Hematopoietic multipotent progenitor cell treated with erythropoietin and hydrocortisone succinate and interleukin-3 and kit ligand, for 4 days (in vitro differentiated cells): ENCODE measurements at places on chromosomes 16 and 17.

GRCh38 chr17:70190959-70191805 is 21.9 kb downstream of the KCNJ2 start:
- no peak for DNase-seq

DNA sequence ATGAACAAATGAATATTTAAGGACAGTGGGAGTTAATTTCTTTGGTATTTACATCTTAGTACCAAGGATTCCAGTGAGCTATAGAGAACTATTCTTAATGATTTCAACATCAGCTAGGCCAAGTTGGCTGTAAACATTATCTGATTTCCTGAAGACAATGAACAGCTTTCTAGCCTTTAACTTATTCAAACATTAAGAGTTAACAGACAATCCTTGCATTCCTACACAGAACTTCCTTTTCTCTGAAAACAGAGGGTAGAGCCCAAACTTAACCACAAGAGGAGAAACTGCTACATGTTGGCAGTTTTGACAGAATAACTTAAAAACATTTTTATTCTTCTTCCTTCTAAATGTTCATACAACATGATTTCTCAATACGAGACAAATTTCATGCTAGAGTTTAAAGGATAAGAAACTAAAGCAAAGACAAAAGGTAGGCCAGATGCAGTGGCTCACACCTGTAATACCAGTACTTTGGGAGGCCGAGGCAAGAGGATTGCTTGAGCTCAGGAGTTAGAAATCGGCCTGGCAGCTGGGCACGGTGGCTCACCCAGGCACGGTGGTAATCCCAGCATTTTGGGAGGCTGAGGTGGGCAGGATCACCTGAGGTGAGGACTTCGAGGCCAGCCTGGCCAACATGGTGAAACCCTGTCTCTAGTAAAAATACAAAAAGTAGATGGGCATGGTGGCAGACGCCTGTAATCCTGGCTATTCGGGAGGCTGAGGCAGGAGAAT is 4.4 kb downstream of the CRLF3 start:
- DNase-seq, result peak; percentile 77

- peak; percentile 0 for DNase-seq
These were observed 1025.1 kb upstream of the CDH8 start for GRCh38 chr16:63061319-63061718.

DNA sequence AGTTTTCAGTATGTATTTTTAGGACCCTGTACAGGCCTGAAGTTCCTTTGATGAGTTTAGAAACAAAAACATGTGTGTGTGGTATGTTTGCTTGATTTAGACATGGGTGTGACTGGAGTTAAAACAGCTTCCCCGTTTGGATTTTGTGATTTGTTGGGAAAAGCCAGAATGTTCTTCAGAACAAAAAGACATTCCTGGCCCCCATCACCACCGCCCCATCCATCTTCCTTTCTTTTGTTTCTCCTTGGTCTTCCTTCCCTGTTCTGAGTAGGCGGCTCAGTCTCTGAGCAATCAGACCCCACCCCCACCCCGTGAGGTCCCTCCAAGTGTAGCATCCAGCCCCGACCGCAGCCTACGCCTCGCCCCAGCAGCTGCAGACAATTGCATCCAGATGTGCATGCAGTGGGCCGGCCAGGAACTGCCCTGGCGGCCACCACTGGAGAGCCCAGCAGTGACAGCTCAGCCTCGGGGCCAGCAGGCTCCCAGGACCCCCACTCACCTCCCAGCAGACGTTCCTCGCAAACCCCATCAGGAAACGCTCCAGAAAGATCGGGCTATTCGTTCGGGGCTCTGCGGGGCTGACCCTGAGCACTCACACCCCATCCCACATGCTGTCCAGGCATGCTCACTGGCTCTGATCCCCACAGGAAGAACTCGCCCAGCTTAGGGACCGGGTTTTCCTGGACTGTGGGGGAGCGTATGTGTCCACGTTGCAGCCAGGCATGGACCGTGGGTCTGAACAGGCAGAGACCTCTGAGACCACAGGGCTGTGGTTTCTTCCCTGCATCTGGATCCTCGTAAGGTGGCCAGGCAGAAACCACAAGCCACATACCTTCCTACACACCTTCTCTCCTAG is 99.8 kb upstream of the CDH5 start:
- peak; percentile 58 for DNase-seq

DNA sequence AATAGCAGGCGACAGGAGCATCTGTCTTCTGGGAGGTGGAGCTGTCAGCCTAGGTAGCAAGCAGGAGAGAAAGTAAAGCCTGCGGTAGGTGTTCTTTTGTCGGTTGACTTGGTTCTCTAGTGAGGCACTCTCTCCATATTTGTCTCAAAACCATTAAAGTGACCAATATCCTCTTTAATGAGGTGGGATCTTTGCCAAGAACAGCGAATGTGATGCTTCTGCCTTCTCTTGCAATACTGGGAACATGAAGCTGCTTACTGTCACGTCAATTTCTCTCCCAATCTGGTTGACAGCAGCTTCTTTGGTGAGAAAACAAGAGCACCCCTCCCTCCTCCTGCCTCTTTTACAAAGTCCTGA is 176.7 kb downstream of the ABCC12 start:
- no peak for DNase-seq

DNA sequence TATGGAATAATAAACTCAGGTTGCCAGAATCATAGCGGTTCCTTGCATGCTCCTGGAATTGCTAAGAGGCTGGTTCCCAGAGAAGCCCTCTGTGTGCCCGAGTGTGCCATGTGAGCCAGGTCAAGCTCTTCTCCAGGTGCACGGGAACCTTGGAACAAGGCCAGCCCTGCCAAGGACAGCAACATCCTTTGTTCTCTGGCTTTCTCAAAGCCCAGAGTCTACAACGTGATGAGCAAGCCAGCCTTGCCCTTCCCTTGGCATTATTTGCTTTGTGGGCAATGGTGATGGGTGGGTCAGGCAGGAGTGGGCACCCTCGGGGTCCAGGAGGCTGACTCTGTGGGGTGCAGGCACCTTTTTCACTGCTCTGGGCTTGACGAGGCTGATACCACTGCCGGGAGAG is 14.2 kb upstream of the SEC14L1 start:
- DNase-seq, result no peak

- no peak for DNase-seq
These were observed 621.7 kb upstream of the CDH11 start for GRCh38 chr16:65743558-65743957.
